Activated naive CD8-positive, alpha-beta T cell treated with anti-CD3 and anti-CD28 coated beads, Interleukin-2, amount 50 U/mL, for 16 hours (primary cell): ENCODE measurements at places on chromosomes 4 and X.

- no peak for DNase-seq
Measured at GRCh38 chrX:110836982-110837381, 41.4 kb upstream of the CHRDL1 start.

DNA sequence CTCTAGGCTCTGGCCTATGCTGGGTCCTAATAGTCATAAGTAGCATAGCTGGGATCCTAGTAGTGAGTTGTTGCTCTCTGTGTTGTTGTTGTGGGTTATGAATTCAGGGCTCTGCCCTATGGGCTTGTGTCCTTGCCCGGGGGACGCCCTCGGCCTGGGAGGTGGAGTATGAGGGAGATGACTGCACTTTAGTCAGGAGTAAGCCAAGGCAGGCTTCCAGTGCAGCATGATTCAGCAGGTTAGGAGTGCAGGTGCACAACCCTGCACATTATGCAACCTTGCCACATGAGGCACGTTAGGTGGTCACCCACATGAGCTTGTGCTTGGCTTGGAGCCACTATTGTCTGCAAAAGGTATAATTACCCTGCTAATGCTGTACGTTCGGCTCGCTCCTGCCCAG, 58.4 kb upstream of the CCDC149 start:
- DNase-seq: no peak

GRCh38 chr4:144289667-144290428, 149.3 kb upstream of the GYPA start:
- DNase-seq: no peak

DNA sequence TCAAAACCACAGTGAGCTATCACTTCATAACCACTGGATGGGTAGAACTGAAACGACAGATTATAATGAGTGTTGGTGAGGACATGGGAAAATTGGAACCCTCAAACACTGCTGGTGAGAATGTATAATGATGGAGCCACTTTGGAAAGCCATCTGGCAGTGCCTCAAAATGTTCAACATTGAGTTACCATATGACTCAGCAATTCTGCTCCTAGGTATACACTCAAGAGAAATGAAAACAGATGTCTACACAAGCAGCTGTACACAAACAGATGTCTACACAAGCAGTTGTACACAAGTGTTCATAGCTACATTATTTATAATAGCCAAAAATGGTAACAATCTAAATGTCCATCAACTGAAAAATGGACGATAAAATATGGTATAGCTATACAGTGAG, 143.9 kb downstream of the PDGFRA start:
- DNase-seq: no peak

DNA sequence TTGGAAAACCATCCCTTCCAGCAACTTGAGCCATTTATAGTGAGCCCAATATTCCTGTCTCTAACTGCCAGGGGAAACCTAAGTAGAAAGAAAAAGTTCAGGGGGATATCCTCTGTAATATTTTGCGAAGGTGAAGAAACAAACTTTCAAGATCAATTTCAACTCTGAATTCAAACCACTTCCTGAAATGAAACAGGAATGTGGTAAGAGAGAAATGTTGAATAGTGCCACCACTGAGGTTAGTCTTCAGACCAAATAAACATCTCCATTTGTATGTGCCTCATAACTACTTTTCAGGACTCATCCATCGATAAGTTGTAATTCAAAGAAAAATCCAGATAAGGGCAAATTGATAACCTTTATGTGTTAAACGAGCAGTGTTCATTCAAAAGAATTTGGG, 128.7 kb downstream of the GABRB1 start:
- no peak for DNase-seq
